ENCODE measurements at places on chromosomes 6 and 20. TPM values are rescaled to one million over a fixed set of nuclear protein-coding genes. Genes with fewer than 3 reads are reported as not detected.

The GDAP1L1 gene
- 0.23 TPM for polyA plus RNA-seq

The FRK gene
- 4.7 TPM for polyA plus RNA-seq

The AVP gene
- polyA plus RNA-seq = 0.47 TPM

The MYH7B gene
- polyA plus RNA-seq = 1.9 TPM

The TPD52L1 gene
- polyA plus RNA-seq = 95.6 TPM

The OOEP gene
- 0.16 TPM for polyA plus RNA-seq

The PRRT1 gene
- polyA plus RNA-seq = 3.9 TPM

The ERGIC3 gene
- 348 TPM for polyA plus RNA-seq

The ERVFRD-1 gene
- 0.25 TPM for polyA plus RNA-seq
